CD14-positive monocyte (primary cell): ENCODE measurements at places on chromosomes 6 and 20. TPM values are rescaled to one million over a fixed set of nuclear protein-coding genes. Genes with fewer than 3 reads are reported as not detected.
A peak's percentile ranks its signal among the peaks of the same experiment; 100 is the strongest.

DNA sequence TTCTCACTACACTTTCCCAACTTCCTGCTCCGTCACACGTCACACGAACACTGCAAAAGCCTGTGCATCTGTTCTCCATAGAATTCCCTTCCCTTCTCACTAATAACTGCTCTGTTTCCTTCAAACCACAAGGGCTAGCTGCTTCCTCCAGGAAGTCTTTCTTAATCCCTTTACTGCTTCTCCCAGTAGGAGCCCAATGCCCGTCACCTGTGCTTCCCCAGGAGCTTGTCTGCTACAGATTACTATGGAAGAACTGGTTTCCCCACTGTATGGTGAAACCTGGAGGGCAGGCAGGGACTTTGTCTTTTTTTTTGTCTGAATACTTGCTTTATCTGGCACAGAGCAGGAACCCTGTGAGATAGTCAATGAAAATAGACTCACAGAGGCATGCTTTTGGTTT, 444.7 kb upstream of the MAP3K7 start:
- H3K4me3 ChIP-seq, result no peak overlapping the region
- no peaks in the 10 kb centered on the region for H3K27me3 ChIP-seq
- no peak for DNase-seq
- no peaks in the 10 kb centered on the region for H3K36me3 ChIP-seq
- no peaks in the 10 kb centered on the region for H3K4me1 ChIP-seq
- no peak overlapping the region for H3K27ac ChIP-seq

DNA sequence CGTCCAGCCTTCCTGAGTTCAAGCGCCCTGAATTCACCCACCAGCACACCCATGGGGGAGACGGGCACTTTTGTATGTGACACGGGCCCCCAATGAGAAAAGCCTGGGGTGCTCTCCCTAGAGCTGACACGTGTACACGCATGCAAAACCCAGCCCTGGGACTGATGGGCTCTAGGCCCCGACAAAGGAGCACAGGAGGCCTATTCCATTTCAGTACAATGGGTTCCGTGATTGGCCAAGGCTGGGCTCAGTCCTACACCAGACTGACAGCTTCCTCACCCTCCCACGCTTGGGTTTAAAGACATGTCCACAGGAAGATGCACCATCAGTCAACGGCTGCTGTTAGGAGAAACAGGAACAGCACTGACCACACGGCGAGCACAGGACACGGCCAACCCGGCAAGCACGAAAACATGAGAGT, 8.8 kb downstream of the ZBTB46 start:
- no peak overlapping the region for H3K27ac ChIP-seq
- H3K27me3 ChIP-seq, result no peaks in the 10 kb centered on the region
- H3K36me3 ChIP-seq, result no peaks in the 10 kb centered on the region
- H3K4me1 ChIP-seq, result peaks cover 6% of the 10 kb centered on the region
- no peak for DNase-seq

GRCh38 chr6:87407561-87407900, 241 bp upstream of the CFAP206 start:
- no peaks in the 10 kb centered on the region for H3K27me3 ChIP-seq
- peaks cover 17% of the 10 kb centered on the region for H3K4me1 ChIP-seq
- H3K36me3 ChIP-seq, result no peaks in the 10 kb centered on the region
- H3K4me3 ChIP-seq, result peak overlapping the region; percentile 88

DNA sequence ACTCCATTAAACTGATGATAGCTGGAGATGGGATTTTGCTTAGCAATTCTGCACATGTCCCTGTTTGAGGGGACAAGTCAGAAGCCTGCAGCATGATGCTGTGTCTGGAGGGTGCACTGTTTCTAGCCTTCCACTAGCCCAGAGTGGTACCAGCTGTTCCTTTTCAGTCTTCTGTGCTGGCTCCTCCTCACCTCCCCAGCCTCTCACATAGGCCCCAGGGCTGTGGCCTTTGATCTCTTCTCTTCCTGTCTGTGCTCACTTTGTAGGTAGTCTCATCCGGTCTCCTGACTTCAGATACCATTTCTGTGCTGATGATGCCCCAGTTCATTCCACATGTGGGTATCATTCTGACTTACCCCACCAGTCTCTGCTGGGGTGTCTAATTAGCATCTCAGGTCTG, 126.3 kb downstream of the HIVEP1 start:
- H3K27ac ChIP-seq, result no peak overlapping the region
- H3K36me3 ChIP-seq, result peaks cover 18% of the 10 kb centered on the region
- no peak for DNase-seq
- H3K4me1 ChIP-seq, result peaks cover 5% of the 10 kb centered on the region
- H3K4me3 ChIP-seq, result no peak overlapping the region

DNA sequence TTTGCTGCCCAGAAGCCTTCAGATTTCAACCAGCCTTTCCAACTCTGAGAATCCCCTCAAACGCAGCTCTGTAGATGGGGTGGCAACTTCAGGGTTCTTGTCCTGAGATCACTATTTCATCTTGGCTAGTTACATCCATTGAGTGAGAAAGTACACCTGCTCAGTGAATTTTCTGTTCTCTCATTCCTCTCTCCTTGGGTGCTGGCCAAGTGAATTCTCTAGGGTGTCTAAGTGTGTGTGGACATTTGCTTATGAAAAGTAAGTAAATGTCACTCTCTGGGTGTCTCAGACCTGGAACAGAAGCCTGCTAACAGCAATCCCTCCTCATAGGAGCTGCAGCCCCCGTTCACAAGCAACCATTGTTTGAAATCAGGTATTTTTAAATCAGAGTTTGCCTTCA, 3.8 kb downstream of the RIN2 start:
- H3K36me3 ChIP-seq, result no peaks in the 10 kb centered on the region
- H3K4me1 ChIP-seq, result peaks cover 32% of the 10 kb centered on the region
- DNase-seq, result no peak
- H3K27me3 ChIP-seq, result no peaks in the 10 kb centered on the region
- H3K27ac ChIP-seq, result no peak overlapping the region
- no peak overlapping the region for H3K4me3 ChIP-seq

- no peaks in the 10 kb centered on the region for H3K4me1 ChIP-seq
- H3K27ac ChIP-seq, result no peak overlapping the region
- DNase-seq, result no peak
These were observed 166.5 kb downstream of the TFAP2A start for GRCh38 chr6:10248378-10248843.

TMEM217 gene
- 0.29 TPM for polyA plus RNA-seq

CTCFL gene
- polyA plus RNA-seq, result not detected

DNPH1 gene
- 42.7 TPM for polyA plus RNA-seq

DNA sequence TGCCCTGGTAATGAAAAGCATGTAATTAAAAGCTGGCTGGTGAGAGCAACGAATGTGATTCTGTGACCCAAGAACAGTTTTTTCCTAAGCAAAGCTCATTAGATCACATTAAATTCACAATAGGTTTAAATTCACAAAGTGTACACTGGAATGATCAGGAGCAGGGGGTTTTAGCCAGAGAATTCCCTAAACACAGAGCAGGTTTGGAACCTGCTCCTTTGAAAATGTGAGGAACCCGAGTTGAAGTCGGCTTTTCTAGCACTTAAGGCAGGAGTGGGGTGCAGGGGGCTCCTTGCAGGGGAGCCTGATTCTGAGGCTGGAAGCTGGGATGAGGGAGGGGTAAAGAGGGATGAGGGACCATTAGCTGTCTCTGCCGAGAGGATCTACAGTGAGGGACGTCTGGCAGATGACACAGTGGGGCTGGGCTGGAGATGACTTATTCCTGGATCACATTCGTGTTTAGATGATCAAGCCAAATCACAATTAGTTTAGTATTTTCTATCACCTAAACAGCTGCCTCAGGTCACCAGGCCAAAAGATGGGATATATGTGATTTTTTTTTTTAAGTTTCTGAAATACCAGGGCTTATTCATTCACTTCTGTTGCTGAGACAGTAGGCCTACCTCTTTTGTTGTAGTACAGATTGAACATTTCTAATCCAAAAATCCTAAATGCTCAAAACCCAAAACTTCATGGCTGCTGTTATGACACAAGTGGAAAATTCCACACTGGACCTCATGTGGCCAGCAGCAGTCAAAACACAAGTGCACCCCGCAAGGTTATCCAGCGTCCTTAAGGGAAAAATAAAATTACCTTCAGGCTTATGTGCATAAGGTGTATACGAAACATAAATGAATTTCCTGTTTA, 93.1 kb upstream of the HIVEP1 start:
- DNase-seq, result no peak
- no peaks in the 10 kb centered on the region for H3K36me3 ChIP-seq
- H3K4me1 ChIP-seq, result no peaks in the 10 kb centered on the region
- H3K4me3 ChIP-seq, result no peak overlapping the region
- H3K27me3 ChIP-seq, result no peaks in the 10 kb centered on the region

DNA sequence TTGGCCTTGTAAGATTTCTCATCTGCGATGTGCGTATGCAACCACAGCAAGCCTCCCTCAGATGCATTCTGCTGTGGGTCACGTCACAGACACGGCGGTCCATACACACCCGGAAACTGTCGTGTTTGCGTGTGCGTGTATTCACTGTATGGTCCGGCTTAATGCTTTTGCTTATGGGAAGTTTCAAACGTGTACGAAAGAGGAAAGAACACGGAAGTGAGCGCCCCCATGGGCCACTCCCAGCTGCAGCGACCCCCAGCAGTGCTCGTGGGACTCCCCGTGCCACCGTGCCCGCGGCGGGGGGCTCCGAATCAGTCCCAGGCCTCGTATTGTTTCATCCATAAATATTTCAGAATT, 10.2 kb downstream of the DLL1 start:
- peak overlapping the region; percentile 41 for H3K27ac ChIP-seq
- peaks cover 18% of the 10 kb centered on the region for H3K4me1 ChIP-seq
- no peaks in the 10 kb centered on the region for H3K36me3 ChIP-seq
- peak overlapping the region; percentile 61 for H3K4me3 ChIP-seq

- peaks cover 23% of the 10 kb centered on the region for H3K27me3 ChIP-seq
- no peak for DNase-seq
- H3K4me3 ChIP-seq, result no peak overlapping the region
- H3K27ac ChIP-seq, result no peak overlapping the region
These were observed 5.6 kb downstream of the PLCG1 start for GRCh38 chr20:41142919-41143318.
